Renal cortical epithelial cell (primary cell): ENCODE measurements at places on chromosomes 16 and 17. TPM values are rescaled to one million over a fixed set of nuclear protein-coding genes. Genes with fewer than 3 reads are reported as not detected.

Gene GGT6
- total RNA-seq = 0.05 TPM in 1 of 2 replicates, not detected in the other

Gene TP53TG3E
- not detected in 2 replicates for total RNA-seq

Gene PABPN1L
- total RNA-seq = not detected in 2 replicates

Gene ST6GALNAC1
- total RNA-seq = 0.52 TPM in 1 of 2 replicates, not detected in the other

Gene KREMEN2
- 0.50 and 1.9 TPM in 2 replicates for total RNA-seq

Gene NMRAL1
- total RNA-seq = 49.8 and 121 TPM in 2 replicates

Gene TPSG1
- not detected in 2 replicates for total RNA-seq

Gene ITGB3
- total RNA-seq = 506 and 529 TPM in 2 replicates

Gene TBX21
- not detected in 2 replicates for total RNA-seq

Gene FLII
- total RNA-seq = 343 and 451 TPM in 2 replicates

Gene MEOX1
- total RNA-seq = 11.1 TPM in 1 of 2 replicates, not detected in the other

Gene KNOP1
- 14.1 and 23.8 TPM in 2 replicates for total RNA-seq

Gene ACSM2B
- 14.2 TPM in 1 of 2 replicates, not detected in the other for total RNA-seq

Gene OR2C1
- 0.15 TPM in 1 of 2 replicates, not detected in the other for total RNA-seq

Gene BCL6B
- total RNA-seq = under 0.01 and 0.05 TPM in 2 replicates

Gene EIF3CL
- total RNA-seq = 94.5 and 215 TPM in 2 replicates

Gene KRTAP9-8
- not detected in 2 replicates for total RNA-seq

Gene TSPOAP1
- total RNA-seq = 0.17 and 6.1 TPM in 2 replicates

Gene FOXF1
- total RNA-seq = not detected in 2 replicates

Gene CBX1
- 68.9 and 88.3 TPM in 2 replicates for total RNA-seq

Gene DHRS7C
- not detected in 2 replicates for total RNA-seq

Gene CES3
- total RNA-seq = 0.69 and 1.3 TPM in 2 replicates

Gene FOXN1
- total RNA-seq = not detected in 2 replicates

Gene HBA2
- not detected in 2 replicates for total RNA-seq

Gene KCNJ16
- 116 and 345 TPM in 2 replicates for total RNA-seq

Gene FOXO3B
- 1.2 and 2.6 TPM in 2 replicates for total RNA-seq
